ENCODE measurements at places on chromosomes 2 and 18. TPM values are rescaled to one million over a fixed set of nuclear protein-coding genes. Genes with fewer than 3 reads are reported as not detected.

The NT5DC4 gene
- total RNA-seq, result not detected

The SPP2 gene
- total RNA-seq, result not detected

The CNDP1 gene
- total RNA-seq, result not detected

The TUBA4B gene
- not detected for total RNA-seq

The STPG4 gene
- total RNA-seq, result not detected

The SLC9A4 gene
- 0.14 TPM for total RNA-seq

The SLC5A7 gene
- not detected for total RNA-seq

The KCNS3 gene
- not detected for total RNA-seq

The C2orf78 gene
- total RNA-seq, result not detected

- DNase-seq, result no peak
Measured at GRCh38 chr2:108182489-108182888, 57.3 kb upstream of the SULT1C3 start.

DNA sequence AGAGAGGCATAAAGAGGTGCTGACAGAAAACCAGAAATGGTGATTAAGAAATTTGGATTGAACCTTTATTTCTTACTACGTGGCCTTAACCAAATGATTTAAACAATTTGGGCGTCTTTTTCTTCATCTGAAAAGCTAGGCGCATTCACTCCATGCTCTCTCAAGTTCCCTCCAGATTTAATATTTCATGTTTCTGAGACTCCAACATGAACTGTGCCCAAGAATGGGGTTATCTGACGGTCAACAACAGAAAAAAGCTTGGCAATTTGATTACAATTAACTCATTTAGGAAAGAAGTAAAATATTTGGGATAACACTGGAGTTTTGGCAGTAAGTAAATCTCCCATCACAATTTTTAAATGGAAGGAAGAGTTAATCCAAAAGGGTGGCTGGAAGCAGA is 345.4 kb downstream of the ARHGAP15 start:
- no peak for DNase-seq

DNA sequence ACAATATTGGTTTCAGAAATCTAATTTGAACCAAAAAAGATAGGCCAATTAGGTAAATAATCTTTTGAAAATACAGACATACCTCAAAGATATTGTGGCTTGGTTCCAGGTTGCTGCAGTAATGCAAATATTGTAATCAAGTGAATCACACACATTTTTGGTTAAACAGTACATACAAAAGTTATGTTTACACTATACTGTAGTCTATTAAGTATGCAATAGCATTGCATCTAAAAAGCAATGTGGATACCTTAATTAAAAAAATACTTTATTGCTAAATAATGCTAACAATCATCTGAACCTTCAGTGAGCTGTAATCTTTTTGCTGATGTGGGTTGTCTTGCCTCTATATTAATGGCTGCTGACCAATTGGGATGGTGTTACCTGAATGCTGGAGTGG is 67.3 kb downstream of the KYNU start:
- DNase-seq, result no peak

DNA sequence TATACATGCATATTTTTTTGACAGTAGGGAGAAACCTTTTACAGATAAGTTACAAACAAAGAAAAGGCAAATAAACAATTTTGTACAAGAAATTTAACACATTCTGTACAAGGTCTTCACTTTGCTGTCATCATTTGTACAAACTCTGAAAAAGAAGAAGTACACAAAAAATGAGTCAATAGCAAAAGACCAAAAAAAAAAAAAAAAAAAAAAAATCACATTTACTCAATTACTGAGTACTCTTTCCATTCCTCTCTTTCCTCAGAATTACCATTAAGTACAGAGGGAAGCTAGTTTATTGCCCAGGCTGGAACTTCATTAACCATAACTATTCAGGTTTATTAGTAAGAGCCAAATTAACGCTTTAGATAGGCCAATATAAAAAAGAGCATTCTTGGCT is 5.6 kb upstream of the STPG4 start:
- DNase-seq, result no peak

DNA sequence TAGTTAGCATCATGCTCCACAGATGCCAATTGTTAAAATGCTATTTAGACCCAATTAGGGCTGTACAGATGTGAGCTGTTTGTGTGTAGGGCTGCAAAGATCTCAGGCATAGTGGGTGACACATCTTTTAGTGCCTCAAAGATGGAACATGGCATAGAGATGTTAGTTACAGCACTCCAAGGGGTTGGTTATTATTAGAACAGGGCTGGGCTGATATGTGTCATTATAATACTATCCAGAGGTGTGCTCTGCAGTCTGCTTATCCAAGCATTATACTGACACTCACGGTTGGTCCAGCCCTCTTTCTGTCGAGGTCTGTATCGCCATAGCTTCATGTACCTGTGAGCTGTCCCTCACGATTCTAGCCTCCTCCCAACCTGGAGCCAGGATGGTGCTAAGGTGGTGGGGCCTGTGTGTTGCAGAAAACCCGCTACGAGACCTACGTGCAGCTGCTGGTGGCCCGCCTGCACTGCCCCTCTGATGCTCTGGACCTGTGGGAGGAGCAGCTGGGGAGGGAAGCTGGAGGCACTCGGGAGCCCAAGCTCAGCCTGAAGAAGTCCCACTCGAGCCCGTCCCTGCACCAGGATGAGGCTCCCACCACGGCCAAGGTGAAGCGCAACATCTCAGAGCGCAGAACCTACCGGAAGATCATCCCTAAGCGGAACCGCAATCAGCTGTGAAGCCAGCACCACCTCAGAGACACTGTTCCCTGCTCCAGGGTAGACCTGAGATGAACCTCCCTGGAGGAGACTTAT is 27.1 kb downstream of the PSD4 start:
- no peak for DNase-seq

DNA sequence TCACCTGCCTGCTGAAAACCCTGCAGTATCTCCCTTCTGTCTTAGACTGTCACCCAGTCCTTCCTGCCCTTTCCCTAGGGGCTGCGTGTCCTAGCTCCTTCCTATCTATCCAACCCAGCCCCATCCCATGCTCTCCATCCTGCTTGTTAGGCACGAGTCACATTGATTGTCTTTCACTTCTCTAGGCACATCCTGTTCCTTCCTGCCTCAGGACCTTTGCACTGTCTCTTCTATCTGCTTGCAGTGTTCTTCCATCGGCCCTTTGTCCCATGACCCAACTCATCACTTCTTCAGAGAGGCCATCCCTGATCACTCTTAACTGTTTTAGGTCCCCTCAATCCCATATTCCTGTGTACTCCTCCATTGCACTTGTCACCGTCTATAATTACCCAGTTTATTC is 50.4 kb downstream of the MERTK start:
- no peak for DNase-seq

DNA sequence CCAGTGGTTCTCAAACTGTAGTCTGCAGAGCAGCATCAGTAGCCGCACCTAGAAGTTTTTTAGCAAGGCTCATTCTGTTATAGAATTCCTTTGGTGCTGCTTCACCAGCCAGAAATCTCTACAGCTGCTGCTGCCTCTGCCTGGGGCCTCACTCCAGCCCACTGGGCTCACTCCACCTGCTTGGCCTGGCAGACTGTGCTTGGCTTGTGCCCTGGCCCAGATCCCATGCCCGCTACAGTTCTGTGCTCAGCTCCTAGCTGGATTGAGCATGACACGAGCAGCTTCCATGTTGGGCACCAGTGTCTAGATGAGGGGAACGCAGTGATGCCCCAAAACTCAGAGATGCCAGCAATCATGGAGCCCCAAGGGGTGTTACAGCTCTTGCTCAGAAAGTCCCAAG is 22.6 kb downstream of the MAPK4 start:
- no peak for DNase-seq

- no peak for DNase-seq
Measured at GRCh38 chr2:8572712-8573233, 109.1 kb upstream of the ID2 start.

DNA sequence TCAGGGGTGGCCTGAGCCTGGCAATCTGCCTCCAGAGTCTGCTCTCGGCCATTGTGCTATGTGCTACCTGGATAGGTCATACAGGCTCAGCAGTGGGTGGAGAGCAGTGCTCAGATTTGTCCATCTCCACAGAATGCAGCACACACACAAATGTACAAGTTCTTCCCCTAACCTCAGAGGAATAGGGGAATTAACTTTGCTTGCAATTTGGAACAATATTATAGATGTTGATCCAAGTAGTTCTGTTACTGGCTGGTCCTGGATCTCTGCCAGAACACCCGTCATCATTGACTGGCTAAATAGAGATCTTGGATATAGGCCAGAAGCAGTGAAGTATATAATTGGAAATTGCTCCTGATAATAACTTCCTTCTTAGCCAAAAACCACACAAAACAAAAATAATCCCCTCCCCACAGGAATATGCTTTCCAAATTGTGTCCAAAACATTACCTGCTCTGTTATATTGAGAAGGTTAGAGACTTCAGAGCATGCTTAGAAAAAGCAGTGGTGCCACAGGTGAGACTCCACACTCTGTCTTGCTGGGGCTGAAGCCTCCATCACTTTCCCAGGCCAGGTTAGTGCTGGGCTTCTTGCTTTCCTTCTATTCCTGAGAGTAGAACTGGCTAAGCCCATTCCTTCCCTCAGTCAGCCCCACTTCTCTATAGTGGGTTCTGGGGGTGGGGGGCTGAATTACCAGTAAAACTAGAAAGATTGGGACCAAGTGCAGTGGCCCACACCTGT is 38.8 kb downstream of the NCAPH start:
- no peak for DNase-seq

DNA sequence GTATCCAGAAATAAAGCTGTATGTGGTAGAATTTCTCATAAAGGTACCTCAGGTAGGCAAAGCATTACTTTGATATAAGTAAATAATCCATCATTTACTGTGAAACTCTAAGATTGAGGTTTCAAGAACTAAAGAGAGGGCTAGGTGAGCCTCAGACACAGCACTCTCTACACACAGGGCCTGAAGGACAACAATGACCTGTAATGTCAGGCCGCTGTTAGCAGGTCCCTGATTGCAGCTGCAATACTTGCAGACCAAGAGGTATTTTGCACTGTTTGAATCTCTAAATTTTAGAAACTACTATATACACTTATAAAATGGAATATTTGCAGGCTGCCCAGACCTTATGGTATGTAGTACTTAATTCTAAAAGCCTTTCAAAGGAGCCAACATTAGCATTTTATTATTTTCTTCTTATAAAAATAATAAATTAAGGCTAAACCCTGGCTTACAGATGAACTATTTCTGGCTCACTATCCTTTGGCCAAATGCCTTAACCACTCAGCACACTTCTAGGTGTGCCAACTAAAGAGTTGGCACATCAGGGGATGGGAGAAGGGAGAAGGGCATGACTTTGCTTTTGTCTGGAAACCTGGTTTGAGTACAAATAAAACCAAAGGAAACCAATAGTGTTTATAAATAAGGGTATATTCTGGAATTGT is 66.7 kb upstream of the SLC39A10 start:
- DNase-seq, result no peak

DNA sequence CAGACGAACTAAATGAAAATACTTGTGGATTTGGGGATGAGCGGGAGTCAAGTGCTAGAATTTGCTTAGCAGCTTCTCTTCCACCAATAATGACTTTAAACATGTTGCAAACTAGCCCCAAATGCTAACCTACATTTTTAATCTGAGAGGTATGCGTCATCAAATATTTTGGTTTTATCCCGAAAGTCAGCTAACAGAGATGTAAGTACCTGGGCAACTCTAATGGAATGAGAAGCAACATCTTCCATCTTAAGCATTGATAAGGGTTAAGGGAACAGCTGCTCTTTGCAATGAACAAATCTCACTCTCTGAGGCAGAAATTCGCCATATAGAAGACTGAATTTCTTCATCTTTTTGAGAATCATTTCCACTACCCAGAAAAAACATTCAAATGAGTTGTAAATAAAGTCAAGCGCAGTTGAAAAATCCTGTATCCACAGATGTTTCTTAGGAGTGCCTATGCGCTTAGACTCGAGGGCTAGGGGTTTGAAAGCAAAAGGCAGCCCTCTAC is 926 bp upstream of the YPEL5 start:
- no peak for DNase-seq

DNA sequence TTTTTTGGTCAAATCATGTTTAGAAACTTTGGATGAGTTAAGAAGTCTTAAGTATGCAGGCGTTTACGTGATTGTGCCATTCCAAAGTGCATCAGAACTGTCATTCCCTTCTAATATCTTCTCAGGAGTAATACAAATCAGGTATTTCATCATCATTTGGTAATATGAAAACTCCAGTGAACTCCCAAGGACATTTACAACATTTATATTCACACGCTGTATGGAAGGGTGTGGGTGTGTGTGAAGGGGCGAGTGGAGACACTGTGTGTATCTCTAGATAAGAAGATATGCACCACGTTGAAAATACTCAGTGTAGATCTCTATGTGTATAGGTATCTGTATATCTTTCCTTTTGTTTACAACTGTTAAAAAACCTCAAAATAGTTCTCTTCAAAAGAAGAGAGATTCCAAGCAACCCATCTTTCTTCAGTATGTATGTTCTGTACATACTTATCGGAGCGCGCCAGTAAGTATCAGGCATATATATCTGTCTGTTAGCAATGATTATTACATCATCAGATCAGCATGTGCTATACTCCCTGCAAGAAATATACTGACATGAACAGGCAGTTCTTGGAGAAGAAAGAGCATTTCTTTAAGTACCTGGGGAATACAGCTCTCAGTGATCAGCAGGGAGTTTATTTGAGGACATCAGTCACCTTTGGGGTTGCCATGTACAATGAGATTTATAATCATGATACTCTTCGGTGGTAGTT is 29.3 kb downstream of the COX7A2L start:
- DNase-seq, result no peak

GRCh38 chr18:26875040-26875654 is 9.6 kb upstream of the AQP4 start:
- no peak for DNase-seq

Measured in activated T-cell treated with anti-CD3 and anti-CD28 coated beads, Interleukin-2, amount 50 U/mL, for 72 hours (primary cell).